ENCODE measurements at places on chromosomes 16 and 17. TPM values are rescaled to one million over a fixed set of nuclear protein-coding genes. Genes with fewer than 3 reads are reported as not detected.

DNA sequence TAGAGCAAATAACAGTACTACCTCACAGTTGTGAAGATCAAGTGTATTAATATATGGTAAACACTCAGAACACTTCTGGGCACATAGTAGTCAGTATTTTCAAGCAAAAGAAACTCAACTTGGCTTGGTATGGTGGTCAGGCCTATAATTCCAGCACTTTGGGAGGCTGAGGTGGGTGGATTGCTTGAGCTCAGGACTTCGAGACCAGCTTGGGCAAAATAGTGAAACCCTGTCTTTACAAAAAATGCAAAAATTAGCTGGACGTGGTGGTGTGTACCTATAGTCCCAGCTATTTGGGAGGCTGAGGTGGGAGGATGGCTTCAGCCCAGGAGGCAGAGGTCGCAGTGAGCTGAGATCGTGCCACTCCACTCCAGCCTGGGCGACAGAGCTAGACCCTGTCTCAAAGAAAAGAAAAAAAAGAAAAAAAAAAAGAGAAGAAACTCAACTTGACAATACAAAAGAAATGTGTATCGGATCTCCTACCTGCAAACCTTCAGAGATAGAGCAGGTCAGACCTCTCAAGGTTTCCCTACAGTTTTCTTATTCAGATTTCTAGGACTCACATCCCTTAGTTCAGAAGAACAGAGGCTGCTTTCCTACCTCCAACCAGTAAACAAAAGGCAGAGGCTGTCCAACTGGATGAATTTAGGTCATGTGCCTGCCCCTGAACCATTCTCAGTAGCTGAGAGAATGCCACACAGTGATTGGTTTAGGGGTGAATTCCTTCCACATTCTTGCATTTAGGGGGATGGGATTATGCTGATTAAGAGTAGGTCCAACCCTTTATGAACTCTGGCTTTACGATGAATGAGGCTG is 1.7 kb upstream of the KPNA2 start:
- peak; percentile 65 for DNase-seq

DNA sequence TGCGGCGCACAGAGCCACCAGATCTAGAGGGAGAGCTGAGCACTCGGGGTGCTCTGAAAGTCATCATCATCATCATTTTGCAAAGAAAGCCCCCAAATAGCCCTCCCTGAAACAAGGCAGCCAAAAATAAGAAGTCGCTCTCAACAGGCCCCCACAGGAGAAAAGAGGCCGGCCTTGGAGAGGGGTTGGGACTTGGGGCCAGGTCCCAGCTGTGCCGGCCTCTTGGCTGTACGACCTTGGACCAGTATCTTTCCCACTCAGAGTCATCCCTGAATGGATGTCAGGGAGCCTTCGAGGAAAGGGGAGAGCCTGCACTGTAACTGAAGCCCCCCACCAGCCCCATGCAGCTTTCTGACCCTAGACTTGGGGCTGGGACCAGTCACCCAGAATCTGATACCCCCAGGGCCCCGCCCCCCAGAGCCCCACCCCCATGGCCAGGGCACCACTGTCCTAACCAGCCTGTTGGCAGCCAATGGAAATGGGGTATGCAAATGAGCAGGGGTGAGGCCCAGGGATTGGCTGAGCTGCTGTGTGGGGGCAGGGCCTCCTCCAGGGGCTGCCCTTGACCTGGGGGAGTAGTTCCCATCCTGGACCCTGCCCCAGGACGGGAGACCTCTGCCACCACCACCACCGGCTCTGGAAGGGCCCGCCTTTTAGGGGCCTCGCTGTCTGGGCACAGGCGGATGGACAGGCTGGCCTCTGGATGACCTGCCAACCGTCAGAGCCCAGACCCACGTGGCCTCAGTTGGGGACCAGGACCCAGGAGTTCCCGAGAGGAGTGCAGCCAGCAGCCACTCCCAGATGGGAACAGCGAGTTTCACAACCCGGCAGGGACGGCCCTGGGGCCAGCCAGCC is 15.4 kb downstream of the ZFPM1 start:
- peak; percentile 56 for DNase-seq

SDR42E2 gene
- total RNA-seq: 0.27 TPM

CCDC40 gene
- 10.3 TPM for total RNA-seq

DNA sequence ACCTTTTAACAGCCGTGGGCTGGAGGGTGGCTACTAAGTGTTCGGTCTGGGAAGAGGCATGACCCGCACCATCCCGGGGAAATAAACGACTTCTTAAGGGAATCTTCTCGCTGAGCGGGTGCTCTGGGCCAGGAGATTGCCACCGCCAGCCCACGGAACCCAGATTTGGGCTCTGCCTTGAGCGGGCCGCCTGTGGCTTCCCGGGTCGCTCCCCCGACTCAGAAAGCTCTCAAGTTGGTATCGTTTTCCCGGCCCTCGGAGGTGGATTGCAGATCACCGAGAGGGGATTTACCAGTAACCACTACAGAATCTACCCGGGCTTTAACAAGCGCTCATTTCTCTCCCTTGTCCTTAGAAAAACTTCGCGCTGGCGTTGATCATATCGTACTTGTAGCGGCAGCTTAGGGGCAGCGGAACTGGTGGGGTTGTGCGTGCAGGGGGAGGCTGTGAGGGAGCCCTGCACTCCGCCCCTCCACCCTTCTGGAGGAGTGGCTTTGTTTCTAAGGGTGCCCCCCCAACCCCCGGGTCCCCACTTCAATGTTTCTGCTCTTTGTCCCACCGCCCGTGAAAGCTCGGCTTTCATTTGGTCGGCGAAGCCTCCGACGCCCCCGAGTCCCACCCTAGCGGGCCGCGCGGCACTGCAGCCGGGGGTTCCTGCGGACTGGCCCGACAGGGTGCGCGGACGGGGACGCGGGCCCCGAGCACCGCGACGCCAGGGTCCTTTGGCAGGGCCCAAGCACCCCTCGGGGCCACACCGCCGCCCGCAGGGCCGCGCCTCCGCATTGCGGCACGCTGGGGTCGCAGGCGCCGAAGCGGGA is 3.6 kb upstream of the CBX4 start:
- DNase-seq: no peak

DNA sequence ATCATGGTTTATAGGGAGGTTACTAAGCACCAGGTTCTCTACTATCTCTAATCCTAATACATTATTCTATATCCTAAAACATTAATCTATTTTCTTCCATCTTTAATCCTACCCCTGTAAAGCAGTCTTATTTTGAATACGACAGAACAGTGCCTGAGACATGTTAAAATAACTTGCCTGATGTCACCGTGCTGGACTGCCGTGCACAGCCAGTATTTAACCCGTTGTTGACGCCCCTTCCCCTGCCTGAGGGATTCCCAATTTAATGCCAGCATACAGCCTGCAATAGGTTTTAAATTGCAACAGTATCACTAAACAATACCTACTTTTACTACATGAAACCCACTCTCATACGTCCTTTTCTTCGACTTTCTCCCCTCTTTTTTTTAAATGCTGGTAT is 133.3 kb downstream of the PARN start:
- DNase-seq: no peak

COPS3 gene
- total RNA-seq: 99.0 TPM

NPIPB9 gene
- 1.1 TPM for total RNA-seq
